ENCODE measurements at places on chromosomes 2 and 18.

GRCh38 chr2:119229716-119230115 lies 6.1 kb downstream of the STEAP3 start:
- no peaks in the 10 kb centered on the region for H3K27me3 ChIP-seq
- H3K4me1 ChIP-seq: no peaks in the 10 kb centered on the region
- H3K27ac ChIP-seq: no peak overlapping the region

DNA sequence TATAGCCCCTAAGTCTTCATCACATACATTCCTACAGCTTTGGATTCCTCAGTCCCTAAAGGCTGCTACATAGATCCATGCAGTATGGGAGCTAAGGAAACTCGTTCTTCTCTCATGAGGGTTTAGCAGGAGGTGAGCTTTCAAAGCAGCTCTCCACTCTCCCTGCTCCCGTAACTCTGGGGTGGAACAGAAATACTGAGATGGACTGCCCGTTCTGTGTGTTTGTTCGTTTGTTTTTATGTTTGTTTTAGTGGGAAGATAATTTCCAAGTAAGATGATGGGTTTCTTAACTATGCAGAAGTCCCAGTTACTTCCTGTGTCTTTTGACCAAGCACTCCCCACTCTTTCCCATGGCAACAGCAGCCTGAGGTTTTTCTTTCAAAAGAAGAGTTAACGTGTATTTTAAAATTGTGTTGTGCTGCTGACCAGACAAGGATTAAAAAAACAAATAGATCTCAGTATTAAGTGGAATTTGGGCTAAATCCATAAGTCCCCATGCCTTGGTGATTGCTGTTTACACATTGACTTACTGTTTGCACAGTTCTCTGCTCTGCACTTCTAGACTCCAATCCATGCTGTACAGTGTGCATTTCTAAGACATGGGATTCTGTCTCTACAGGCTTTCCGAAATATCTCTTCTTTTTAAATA lies 156.4 kb upstream of the SH3BP4 start:
- H3K27ac ChIP-seq: no peak overlapping the region
- no peaks in the 10 kb centered on the region for H3K27me3 ChIP-seq
- DNase-seq: no peak
- H3K4me1 ChIP-seq: no peaks in the 10 kb centered on the region
- H3K36me3 ChIP-seq: no peaks in the 10 kb centered on the region

- H3K4me1 ChIP-seq: no peaks in the 10 kb centered on the region
- H3K36me3 ChIP-seq: no peaks in the 10 kb centered on the region
- no peak overlapping the region for H3K4me3 ChIP-seq
- DNase-seq: no peak
Observed at GRCh38 chr2:176038694-176039093, 36.6 kb upstream of the LNPK start.

- H3K36me3 ChIP-seq: no peaks in the 10 kb centered on the region
- H3K27ac ChIP-seq: no peak overlapping the region
- no peak overlapping the region for H3K4me3 ChIP-seq
- no peak for DNase-seq
- H3K27me3 ChIP-seq: no peaks in the 10 kb centered on the region
- no peaks in the 10 kb centered on the region for H3K4me1 ChIP-seq
Observed at GRCh38 chr2:40102447-40102846, 323.4 kb upstream of the THUMPD2 start.

DNA sequence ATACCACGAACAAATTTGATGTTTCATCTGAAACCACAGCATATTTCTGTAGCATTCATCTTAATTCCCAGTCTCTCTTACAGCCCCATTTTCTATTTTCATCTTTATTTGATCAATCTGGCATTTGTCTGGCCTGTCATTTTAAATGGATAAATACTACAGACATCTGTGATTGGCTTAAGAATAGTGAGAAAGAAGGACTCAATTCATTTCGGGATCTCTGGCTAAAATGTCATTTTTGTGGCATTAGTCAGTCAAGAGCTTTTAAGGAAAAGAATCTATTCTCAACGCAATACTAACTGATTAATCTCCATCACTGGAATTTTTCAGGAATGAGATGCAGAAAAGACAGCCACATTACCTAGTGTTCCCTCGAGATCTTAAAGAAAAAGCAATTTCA lies 585.9 kb downstream of the IRS1 start:
- H3K4me1 ChIP-seq: no peaks in the 10 kb centered on the region
- H3K27me3 ChIP-seq: no peaks in the 10 kb centered on the region
- H3K4me3 ChIP-seq: no peak overlapping the region
- DNase-seq: no peak

- no peaks in the 10 kb centered on the region for H3K27me3 ChIP-seq
- peak overlapping the region; percentile 18 for H3K4me3 ChIP-seq
- peak overlapping the region; percentile 58 for H3K27ac ChIP-seq
- H3K4me1 ChIP-seq: peaks cover 27% of the 10 kb centered on the region
- no peaks in the 10 kb centered on the region for H3K36me3 ChIP-seq
- DNase-seq: no peak
Observed at GRCh38 chr2:64327510-64328414, 126.2 kb upstream of the LGALSL start.

DNA sequence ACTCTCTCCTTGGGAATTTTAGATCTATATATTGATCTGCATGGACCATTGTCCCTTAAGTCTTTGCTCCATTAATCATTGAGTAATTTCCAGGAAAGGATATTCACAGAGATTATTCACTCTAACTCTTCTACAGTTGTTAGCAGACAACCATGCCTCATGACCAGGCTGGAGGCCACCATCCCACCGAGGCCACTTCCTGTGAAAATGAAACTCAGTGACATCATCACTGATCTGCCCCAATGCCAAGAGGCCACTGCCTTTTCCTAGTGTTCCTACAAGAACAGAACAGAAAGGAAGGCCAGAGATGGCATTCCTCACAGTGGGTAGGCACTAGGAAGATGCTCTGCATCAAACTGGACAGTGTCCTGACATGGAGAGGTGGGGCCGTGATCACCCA lies 161.3 kb downstream of the DTNA start:
- H3K27ac ChIP-seq: no peak overlapping the region
- no peak for DNase-seq
- peaks cover 11% of the 10 kb centered on the region for H3K4me1 ChIP-seq
- H3K27me3 ChIP-seq: no peaks in the 10 kb centered on the region
- H3K36me3 ChIP-seq: no peaks in the 10 kb centered on the region

Measured in right atrium auricular region (tissue), 2 donors.